CD4-positive, alpha-beta T cell treated with Interferon alpha-2 for 1 hour (primary cell): ENCODE measurements at places on chromosomes 2 and 18.

- DNase-seq = no peak
Measured at GRCh38 chr2:223697892-223698645, 95.9 kb upstream of the SCG2 start.

- no peak for DNase-seq
Measured at GRCh38 chr18:1438967-1439366, 534.3 kb downstream of the ADCYAP1 start.

DNA sequence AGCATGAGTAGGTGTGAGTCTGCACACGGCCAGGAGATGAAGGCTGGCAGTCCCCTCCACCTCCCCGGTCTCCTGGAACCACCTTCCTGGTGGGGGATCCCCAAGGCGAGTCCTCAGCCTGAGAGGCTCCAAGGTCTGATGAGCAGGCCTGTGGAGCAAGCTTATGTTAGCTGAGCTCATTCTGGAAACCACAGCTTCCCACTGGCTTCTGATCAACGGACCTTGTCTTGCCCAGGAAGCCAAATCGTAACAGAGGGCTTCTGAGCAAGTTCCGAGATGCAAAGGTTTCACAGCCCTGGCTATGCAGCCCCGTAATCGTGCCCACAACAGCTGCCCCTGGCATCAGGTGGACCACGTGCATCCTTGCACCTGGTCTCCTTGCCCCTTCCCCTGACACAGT is 28.8 kb upstream of the GPR55 start:
- no peak for DNase-seq

- no peak for DNase-seq
Measured at GRCh38 chr2:233060501-233060979, 398 bp downstream of the INPP5D start.

- no peak for DNase-seq
Measured at GRCh38 chr2:2574401-2575180, 243.5 kb upstream of the MYT1L start.

DNA sequence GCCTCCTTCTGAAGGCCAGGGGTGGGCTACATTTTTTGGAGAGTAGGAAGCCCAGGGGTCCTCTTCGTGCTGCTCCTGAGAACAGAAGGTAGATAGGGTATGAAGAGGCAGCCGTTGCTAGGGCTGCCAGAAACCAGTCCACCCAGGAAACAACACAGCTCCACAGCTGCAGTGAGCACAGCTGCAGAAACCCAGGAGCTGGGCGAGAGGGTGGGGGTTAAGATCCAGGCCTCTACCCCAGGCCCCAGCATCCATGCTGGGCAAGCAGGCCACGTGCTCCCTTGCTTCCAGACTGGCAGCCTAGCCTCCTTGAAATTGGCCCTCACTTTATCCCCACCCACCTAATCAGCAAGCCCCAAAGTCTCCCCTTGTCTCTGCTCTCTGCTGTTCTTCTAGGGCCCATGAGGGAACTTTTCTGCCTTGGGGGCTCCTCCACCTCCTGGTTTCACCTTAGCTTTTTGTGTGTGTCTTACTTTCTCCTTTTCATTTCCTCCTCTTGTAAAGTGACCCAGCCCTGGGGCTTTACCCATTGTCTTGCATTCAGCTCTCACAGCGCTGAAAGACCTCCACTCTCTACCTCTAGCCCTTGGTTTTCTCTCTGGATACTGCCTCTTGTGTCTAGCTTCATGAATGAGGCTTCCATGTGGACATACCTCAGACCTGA is 30.7 kb downstream of the STON1 start:
- no peak for DNase-seq

DNA sequence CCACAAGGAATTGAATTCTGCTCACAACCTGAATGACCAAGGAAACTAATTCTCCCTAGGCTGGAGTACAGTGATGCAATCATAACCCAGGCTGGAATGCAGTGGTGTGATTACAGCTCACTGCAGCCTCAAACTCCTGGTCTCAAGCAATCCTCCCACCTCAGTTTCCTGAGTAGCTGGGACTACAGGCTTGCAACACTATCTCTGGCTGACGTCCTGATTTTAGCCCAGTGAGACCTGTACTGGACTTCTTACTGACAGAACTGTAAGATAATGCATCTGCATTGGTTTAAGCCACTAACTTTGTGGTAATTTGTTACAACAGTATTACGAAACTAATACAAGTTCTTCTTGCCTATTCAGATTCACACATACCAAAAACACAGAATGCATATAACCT is 9.5 kb upstream of the KDSR start:
- DNase-seq = no peak

- no peak for DNase-seq
Measured at GRCh38 chr18:1438458-1438910, 533.8 kb downstream of the ADCYAP1 start.

- DNase-seq = no peak
Measured at GRCh38 chr2:17821535-17822444, 5.5 kb downstream of the MSGN1 start.

DNA sequence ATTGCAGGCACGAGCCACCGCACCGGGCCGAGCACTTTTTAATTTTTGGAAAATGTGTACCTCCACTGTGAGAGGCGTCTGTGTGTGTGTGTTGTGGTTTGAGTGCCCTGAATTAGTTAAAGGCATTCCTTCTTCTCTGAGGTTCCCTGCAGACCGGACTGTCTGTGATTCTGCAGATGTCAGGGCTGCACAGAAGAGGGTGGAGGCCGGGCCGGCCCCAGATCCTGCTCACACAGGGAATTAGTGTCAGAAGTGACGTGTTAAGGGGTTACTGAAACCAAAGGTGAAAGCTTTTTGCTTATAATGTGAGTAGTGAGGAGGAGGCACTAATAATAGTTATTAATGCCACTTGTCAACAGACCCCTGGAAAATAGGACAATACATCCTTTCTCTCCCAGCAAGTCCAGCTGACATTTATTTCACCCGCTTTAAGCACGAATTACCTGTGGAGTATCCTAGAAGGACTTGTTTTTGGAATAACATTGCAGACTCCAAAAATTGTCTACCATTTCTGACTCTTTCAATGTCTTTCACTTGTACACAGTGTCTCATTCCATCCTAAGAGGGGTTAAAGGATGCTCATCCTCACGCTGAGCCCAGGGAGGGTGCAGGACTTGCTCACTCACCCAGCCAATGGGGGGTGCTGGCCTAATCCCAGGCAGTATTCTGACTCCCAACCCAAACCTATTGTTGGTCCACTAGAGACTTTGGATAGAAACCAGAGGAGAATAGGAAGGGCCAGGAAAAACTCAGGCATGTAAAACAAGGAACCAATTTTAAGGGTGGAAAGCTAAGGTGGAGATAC is 16.2 kb downstream of the ARHGAP25 start:
- no peak for DNase-seq

DNA sequence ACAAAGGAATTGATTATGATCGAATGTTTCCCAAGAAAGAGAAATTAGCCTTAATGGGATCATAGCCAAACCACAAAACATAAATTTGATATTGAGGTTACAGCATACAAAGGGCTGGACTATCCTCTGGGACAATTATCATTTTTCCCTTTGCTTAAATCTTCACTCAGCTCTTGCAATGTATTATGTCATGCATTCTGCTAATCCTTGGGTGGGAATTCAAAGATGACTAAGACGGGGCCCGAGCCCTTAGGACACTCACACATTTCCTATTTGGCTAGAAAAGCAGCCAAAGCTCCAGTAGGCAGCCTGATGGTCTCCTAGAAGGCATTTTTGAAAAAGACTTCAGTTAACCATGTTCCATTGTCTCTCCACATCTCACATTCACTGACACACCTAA is 17.2 kb upstream of the NMI start:
- no peak for DNase-seq

GRCh38 chr2:228735697-228736096 is 535.4 kb downstream of the PID1 start:
- DNase-seq = no peak

DNA sequence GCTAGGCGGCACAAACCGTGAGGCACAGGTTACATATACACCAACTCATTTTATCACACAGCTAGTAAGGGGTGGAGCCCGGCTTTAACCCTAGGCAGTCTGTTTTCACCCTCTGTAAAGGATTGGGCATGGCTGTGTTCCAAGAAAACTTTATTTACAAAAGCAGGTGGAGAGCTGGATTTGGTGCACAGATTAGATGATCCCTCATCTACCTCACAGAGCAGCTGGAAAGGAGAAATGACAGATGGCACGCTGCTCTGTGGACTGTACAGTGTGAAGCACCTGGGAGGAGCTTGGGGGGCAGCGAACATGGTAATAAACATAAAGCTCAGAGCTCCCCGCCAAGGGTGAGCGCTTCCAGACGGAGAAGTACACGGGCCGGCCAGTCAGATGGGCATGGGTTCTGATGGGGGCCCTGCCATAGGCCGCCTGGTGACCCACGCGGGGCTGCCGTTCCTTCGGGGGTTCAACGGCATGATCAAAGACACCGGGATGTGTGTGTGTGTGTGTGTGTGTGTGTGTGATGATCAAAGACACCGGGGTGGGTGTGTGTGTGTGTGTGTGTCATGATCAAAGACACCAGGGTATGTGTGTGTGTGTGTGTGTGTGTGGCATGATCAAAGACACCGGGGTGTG is 862 bp upstream of the TMEM177 start:
- DNase-seq = no peak
